ENCODE measurements at places on chromosomes 5 and 9. TPM values are rescaled to one million over a fixed set of nuclear protein-coding genes. Genes with fewer than 3 reads are reported as not detected.

The IFNA2 gene
- polyA plus RNA-seq = not detected

The TMC1 gene
- 1.2 TPM for polyA plus RNA-seq

The PHYHD1 gene
- 15.6 TPM for polyA plus RNA-seq

The SLC34A3 gene
- not detected for polyA plus RNA-seq

The SH3TC2 gene
- polyA plus RNA-seq = 1.5 TPM

The FSD1L gene
- polyA plus RNA-seq = 0.81 TPM

The IL4 gene
- not detected for polyA plus RNA-seq

The F2RL1 gene
- 0.15 TPM for polyA plus RNA-seq

The FAT2 gene
- not detected for polyA plus RNA-seq

The UNC5A gene
- not detected for polyA plus RNA-seq

The PRDM9 gene
- not detected for polyA plus RNA-seq

The FAM221B gene
- polyA plus RNA-seq = not detected

The SCGB3A2 gene
- not detected for polyA plus RNA-seq

The PLAC8L1 gene
- polyA plus RNA-seq = 0.33 TPM

The ACTBL2 gene
- 0.07 TPM for polyA plus RNA-seq

The EHMT1 gene
- polyA plus RNA-seq = 23.3 TPM

The CORO2A gene
- polyA plus RNA-seq = 1.5 TPM

The CARTPT gene
- polyA plus RNA-seq = not detected

The FLT4 gene
- 0.09 TPM for polyA plus RNA-seq

The PCDHA9 gene
- polyA plus RNA-seq = 0.06 TPM

The KIF24 gene
- polyA plus RNA-seq = 1.6 TPM

The IGFBPL1 gene
- 0.69 TPM for polyA plus RNA-seq

The OLFML2A gene
- polyA plus RNA-seq = 2.0 TPM

The CARD9 gene
- polyA plus RNA-seq = 21.3 TPM

The LCN2 gene
- not detected for polyA plus RNA-seq

The PTCD2 gene
- 11.4 TPM for polyA plus RNA-seq

The STPG3 gene
- not detected for polyA plus RNA-seq

All from BJ (cell line).